ENCODE measurements at places on chromosomes 7 and 10.

DNA sequence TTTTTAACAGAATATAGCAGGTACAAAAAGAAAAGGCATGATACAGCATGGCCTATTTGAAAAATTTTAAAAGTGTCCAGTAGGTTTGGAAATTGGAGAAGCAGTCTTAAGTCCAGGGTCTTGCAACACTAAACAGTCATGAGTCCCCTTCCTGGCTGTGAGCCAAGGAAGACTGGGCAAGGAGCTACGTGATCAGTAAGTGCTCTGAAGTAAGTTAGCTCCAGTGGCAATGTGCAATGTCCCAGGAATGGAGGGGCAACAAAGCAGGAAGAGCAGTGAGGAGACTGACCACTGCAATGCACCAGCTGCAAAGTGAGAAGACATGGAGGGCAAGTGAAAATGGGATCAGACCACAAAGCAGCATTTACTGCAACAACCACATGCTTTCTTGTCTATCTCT, 72.9 kb upstream of the GRID1 start:
- DNase-seq, result no peak

DNA sequence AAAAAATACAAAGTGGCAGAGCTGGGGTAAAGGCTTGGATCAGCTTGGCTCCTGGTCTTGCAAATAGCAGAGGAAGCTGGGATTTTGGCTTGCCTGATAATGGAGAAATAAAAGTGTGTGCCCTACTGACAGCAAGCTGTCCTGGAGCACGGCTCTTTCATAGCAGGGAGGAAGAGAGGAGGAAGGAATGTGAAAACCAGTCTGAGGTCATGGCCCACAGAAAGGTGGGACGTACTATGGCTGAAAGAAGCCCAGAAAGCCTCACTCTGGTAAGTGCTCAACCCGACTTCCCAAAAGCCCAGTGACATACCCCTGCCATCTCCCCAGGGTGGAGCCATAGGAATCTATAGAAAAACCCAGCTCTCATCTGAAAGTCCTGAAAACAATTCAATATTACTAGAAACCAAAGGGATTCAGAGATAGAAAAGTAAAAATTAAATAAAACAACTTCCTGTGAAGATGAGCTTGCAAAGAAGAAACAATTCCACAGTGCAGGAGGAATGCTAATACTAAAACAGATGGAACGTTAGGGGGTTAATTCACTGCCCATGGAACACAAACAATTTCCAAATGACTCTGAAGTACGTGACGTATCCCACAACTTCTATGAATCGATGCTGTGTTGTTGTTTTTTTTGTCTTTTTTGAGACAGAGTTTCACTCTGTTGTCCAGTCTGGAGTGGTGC, 246.7 kb upstream of the PTN start:
- no peak for DNase-seq

DNA sequence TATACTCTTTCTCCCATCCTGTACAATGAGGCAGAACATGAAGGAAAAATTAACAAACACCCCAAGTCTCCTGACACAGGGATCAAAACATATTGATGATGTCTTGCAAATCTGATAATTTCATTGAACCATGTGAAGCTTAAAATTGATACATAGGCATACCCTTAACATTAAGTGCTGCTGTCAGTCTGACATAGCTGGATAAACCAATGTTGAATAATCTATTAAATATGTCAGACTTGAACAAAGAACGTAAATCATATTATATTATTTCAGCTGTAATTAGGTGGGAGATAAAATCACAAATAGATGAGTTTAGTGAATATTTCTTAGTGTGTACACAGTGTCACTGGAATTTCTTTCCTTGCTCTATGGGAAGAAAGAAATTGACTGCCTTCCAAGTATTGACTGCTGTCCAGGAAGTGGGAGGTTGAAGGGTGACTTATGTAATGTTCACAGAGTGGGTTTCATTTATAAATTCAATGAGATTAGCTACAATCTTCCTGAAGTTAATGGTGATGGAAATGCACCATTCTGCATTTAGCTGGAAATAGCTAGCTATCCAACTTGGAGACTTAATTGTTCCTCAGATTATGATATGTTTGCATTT, 170.8 kb downstream of the AUTS2 start:
- DNase-seq, result no peak

DNA sequence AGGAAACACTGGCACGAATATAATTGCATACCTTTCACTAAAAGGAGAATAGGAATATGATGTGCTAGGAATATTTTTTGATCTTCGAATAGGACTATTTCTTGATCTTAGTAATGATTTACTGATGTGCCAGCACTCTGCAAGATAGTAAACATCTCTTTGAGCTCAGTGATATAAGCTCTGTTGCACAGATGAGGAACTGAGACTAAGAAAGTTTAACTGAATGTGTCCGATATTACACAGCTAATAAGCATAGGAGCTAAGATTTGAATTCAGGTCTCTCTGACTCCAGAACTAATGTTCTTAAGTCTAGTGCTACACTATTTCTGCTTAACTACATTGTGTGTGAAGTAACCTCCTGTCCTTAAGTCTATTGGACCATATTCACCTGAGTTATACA, 98.4 kb upstream of the PTPRZ1 start:
- no peak for DNase-seq

GRCh38 chr7:16515785-16516685, 10.6 kb upstream of the LRRC72 start:
- DNase-seq, result no peak

- no peak for DNase-seq
Measured at GRCh38 chr10:49083261-49083660, 32.1 kb downstream of the VSTM4 start.

DNA sequence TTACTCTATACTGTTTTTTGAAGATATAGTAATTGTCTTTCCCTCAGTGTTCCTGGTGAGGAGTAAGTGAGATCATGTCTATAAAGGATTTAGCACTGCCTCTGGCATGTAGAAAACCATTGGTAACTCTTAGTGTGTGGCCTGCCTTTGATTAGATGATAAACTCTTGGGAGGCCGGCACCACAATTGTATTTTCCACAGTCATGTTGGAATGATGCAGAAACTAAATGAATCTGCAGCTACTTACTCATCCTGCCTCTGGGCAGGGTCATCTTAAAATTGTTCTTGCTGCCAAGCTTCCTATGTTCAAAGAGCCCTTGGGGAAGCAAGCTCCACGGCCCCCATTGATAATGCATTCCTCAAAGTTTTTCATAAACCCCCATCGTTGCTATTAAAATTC, 204.6 kb downstream of the ANKRD7 start:
- no peak for DNase-seq

DNA sequence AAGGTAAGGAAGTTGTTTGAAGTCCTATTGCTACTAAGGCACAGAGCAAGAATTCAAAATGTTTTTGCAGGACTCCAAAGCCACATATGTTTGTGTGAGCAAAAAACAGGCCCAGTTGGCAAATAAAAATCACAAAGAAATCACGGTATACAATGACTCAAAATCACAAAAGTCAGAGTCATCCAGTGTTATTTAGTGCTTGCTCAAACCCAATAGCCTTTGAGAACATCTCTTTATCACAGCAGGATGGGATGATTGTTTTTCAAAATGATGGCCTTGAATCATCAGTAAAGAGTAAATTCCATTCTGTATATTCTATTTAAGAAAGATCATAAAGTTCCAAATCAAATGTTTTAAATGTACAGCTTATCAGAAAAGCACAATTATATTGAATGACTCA, 693.9 kb downstream of the REEP3 start:
- no peak for DNase-seq

DNA sequence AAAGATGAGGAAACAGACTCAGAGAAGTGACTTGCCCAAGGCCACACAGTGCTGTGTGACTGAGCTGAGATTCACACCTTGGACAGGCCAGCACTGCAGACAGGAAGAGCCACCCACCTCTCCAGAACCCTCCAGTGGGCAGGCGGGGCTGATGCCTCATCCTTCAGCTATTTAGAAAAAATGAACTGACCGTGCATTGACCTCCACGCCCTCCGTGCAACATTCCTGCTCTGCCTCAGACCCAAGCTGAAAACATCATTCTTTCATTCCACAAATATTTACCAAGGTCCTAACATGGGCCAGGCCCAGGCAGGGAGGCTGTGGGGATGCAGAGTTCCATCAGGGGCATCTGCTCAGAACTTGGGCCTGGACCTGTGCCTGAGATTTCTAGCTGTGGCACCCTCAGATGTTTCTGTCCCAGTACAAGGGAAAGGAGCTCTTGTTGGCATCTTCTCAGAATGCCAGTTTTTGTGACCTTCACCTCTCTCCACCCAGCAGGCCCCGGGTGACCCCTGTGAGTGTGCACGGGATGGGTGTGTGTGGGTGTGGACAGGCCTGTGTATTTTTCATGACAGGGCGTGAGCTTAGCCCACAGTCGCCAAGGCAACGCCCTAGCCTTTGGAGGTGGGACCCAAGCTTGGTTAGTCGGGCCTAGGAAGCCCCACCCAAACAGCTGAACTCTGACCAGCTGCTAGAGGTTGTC, 6.5 kb downstream of the VSIR start:
- no peak for DNase-seq

DNA sequence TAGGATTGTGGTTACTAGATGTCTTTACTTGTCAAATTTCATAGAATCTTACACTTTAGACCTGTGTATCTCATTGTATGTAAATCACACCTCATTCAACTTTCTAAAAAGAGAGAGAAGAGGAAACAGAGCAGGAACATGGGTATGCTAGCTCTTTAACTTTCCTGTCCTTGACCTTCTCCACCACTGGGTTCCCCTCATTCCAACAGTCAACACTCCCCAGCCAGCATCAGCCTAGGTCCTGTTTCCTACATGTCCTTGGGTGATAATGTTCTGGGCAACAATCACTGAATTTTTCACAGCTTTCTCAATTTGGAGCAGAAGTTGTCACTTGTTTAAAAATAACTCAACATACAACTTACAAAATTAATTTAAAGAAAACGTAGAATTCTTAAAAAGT, 9.2 kb upstream of the UNC5B start:
- DNase-seq, result no peak

DNA sequence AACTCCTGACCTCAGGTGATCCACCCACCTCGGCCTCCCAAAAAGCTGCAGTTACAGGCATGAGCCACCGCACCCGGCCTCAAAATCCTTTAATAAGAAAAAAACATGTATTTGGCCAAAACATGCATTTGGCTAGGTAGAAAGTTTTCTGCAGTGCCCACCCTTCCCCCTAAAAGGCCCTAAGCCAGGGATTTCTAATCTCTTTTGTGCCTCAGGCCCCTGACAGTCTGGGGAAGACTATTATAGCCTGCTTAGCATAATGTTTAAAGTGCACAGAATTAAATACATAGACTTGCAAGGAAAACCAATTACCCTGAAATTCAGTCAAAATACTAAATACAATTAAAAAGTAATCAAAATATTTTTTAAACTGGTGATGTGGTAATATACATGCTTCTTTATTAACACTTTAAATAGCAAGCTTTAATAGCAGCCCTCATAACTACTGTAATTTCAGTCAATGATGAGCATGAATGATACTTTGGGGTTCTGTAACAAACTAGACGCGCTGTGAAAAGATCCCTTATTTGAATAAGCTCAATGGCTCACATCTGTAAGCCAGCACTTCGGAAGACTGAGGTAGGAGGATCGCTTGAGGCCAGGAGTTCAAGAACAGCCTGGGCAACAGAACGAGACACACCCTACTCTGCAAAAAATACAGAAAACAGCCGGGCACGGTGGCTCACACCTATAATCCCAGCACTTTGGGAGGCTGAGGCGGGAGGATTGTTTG, 29.9 kb downstream of the SPDYE6 start:
- DNase-seq, result no peak

DNA sequence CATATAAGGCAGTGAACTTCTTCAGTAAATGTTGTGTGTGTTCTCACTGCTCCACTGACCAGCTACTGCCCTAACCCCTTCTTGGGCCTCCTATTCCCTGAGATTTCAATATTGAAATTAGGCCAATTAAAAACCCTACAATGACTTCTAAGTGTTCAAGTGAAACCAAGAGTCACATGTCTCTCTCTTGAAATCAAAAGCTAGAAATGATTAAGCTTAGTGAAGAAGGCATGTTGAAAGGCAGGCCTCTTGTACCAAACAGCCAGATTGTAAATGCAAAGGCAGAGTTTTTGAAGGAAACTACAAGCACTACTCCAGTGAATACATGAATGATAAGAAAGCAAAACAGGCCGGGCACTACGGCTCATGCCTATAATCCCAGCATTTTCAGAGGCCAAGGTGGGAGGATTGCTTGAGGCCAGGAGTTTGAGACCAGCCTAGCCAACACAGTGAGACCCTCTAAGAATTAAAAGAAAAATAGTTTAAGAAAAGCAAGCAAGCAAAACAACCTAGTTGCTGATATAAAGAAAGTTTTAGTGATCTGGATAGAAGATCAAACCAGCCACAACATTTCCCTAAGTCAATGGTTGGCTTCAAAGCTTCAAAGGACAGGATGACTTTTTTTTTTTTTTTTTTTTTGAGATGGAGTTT, 22.3 kb downstream of the BRAF start:
- no peak for DNase-seq

GRCh38 chr10:31288962-31289361, 30.1 kb upstream of the ZEB1 start:
- DNase-seq, result no peak

DNA sequence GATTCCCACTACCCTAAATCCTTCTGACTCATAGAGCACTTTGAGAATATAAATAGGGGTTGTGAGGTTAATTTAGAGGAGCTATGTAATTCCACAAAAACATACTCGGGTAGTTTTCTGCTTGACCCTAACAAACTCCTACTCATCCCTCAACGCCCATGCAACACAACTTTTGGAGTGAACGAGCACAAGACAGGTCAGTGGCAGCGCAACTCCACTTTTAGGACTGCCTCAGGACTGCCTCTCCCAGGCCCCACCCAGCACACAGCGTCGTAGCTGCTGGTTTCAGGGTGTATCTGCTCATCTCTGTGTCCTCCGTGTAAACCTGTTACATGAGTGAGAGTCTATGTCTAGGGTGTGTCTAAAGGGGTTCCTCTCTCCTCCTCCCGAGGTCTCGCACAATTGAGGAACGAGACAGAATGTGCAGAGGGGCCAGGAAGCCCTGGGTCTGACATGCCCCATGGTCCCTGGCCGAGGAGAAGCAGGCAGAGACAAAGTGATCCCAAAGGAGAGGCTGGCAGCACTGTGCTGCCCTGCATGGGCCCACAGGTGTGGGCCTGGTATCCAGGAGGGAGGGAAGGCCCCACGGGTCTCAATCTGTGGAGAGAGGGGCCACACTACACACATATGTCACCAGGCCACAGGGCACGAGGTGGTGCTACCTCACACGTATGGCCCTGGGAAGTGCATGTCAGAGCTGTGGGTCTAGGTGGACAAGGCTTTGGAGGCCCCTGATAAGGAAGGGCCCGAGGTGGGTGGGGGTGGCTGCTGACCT, 45.5 kb downstream of the CAMK2B start:
- no peak for DNase-seq

DNA sequence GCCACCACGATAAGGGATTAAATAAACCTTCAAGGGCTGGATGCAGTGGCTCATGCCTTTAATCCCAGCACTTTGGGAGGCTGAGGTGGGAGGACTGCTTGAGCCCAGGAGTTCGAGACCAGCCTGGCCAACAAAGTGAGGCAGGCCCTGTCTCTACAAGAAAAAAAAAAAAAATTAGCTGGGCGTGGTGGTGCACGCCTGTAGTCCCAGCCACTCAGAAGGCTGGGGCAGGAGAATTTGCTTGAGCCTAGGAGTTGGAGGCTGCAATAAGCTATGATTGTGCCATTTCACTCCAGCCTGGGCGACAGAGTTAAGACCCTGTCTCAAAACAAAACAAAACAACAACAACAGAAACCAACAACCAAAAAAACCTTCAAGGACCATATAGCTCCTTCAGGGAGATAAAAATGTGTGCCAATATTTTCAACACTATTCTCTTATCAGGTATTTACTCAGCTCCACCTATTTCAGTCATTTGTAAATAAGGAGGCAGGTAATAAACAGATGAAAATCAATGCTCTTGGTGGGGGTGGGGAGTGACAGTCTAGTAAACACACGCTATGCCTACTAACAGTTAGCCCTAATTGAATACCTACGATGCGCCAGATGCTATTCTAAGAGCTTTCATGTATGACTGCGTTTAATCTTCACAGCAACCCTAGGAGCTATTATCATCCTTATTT, 13.2 kb downstream of the BAIAP2L1 start:
- DNase-seq, result no peak

Data from stimulated activated CD4-positive, alpha-beta T cell treated with anti-CD3 and anti-CD28 coated beads, Interleukin-15, amount 100 ng/mL, for 1 hour (primary cell).